Stimulated activated CD8-positive, alpha-beta memory T cell treated with anti-CD3 and anti-CD28 coated beads, Interleukin-4, amount 100 ng/mL, for 1 hour (primary cell): ENCODE measurements at places on chromosomes 7 and 10.
A peak's percentile ranks its signal among the peaks of the same experiment; 100 is the strongest.

- no peak for DNase-seq
Observed at GRCh38 chr7:66505531-66506451, 122.9 kb upstream of the KCTD7 start.

DNA sequence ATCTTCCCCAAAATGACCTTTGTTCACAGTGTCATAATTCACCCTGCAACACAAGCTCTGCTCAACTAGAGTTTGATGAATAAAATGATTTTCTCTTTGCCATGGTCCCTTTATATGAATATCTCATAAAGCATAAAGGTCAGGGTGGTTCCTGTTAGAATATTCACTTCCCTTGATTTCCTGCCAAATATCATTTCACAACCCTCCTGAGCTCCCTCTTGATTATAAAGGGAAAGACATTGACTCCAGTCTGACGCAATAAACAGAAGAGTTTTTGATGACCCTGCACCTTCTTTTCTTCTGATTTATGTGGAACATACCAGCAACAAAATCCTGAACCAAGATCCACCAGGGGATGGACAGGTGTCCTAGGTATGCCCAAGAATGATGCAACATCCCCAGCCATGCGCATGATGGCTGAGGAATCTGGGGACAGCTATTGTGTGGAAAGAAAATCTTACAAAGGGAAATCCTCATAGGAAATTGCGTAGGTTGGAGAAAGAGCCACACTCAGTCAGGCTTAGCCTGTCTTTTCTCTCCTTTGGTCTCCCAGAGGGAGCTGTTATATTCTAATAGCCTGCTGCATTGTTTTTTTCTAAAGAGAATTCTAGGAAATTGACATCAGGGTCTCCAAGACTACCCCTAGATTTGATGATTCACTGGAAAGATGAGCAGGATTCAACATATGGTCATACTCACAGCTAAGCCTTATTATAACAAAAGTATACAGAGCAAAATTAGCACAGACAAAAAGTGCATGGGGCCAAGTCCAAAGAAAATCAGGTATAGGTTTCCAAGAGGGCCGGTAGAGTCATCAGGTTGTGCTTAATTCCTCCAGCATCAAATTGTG is 18.8 kb downstream of the IFIT3 start:
- no peak for DNase-seq

DNA sequence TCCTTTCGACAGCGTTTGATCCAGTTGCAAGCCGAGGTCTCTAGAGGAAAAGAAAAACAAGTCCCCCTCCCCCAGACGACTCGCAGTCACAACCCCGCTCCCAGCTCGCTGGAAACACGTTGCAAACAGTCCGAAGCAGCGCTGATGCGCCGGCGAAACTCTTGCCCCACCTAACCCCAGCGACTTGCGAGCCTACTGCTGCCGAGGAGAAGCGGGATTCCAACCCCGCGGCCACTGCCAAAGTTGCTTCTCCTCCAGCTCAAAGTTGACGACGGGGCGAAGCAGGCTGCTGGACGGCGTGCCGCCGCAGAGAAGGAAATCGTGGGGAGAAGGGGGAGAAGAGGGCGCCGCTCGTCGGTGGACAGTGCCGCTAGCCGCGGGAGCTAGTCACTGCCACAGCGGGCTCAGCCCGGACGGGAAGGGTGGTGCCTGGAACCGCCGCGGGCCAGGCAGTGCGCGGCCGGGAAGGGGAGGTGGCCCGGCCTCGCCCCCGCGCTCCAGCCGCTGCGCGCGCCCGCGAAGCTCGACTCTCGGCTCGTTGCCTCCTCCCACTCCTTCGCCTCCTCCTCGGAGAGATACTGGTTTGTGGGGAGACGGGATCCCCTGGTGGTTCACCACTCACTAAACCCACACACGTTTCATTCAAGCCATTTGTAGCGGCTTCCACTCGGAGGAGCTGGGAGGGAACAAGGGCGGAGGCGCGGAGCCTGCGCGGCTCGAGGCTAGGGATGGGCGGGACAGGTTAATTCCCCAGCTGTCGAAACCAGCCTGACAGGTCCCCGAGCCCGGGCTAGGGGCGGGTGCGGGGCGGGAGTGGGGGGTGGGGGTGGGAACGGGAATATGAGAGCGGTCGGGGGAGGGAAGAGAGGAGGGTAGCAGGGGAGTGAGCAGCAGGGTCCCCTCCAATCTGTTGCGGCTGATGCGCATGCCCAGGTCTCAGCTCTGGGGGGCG is at the start of gene GPR37:
GPR37 (minus strand) TSS at position 392 of the 952 bp plus-strand sequence. CDS start 816 bp downstream, outside the sequence.
- no peak for DNase-seq

- DNase-seq = peak; percentile 66
Observed at GRCh38 chr7:143008007-143008901, 18.7 kb downstream of the OR9A2 start.

DNA sequence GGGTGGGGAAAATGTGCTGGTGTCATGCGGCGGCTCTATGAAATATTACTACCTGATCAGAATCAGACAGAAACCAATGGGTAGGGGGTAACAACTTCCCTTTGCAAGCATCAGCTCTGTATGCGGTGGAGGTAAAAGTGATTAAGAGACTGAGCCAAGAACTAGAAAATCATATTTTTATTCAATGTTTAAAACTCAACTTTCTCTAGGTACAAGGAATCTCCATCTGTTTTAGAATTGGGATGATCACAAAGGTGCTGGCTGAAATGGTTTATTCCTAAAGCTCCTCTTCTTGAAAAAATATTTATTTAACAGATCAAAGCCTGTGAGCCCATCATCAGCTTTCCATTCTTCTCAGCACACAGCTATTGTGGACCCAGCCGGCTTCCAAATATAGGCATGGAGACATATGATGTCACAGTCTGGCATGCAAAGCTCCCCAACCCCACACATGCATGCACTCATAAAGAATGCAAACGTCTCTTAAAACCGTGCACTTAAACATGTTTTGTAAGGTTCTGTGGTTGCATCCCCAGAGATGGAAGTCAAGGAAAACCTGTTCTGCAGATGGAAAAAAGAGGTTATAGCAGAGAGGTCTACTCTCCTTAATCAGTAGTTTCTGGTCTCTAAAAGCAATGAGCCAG is 126.0 kb downstream of the SKIDA1 start:
- no peak for DNase-seq

DNA sequence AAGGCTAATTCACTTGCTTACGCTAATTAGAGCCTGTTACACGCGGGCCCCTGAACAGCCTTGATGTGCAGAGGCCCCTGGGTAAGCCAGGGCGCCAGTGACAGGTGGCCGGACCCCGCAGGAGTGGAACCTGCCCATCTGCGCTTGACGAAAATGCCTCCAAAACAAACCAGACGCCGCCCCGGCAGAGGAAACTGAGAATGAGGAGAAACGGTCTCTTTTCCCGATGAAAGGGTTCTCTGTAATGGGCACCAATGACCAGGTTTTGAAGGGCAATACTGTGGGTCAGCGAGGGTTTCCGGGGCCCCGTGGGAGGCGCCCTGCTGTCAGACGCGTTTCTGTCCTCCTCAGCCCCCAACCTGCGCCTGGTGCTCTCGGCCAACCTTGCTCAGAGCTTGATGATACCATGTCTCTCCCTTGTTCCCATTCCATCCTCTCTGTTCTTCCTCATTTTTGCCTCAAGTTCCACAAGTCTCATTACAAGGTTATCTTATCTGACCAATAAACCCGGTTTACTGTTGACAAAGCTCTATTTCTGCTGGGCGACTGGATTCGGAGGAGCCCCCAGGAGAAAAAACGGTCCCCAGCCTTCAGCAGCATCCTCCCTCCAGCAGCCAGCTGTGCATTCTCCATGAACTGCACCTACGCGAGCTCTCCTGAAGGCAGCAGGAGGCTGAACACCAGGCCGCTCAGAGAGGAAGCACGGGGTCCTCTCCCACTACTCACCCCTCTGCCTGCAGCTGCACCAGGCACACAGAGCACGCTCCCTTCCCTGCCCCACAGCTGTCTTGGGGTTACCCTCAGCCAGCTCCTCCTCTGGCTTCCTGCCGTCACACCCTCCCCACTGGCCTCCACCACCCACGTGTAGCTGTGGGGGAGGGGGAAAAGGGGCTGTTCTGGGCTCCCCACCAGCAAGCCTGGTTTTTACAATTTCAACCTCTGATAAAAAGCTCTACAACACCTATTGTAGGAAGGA is 202.0 kb downstream of the MAD1L1 start:
- DNase-seq = no peak

DNA sequence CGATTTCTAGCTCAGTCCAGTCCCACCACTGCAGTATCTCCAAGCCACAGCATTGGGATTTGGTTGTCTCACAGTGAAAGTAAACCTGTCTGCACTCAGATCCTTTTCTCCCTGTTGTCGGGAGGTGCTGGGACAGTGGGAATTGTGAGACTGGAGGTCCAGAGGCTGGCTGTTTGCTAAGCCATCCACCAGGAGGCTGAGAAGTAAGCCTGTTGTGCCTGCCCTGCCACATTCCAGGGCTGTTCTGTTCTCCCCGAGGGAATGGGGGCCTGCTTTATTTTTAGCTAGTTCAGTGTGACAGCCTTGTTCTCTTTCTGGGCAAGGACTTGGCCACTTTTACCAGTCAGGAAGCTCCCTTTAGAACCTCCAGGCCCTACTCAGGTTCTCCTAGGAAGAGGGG is 54.9 kb downstream of the HK1 start:
- DNase-seq = no peak

- DNase-seq = no peak
Observed at GRCh38 chr7:83786858-83787257, 137.9 kb upstream of the SEMA3E start.

- no peak for DNase-seq
Observed at GRCh38 chr10:129105266-129105665, 361.8 kb upstream of the MGMT start.

DNA sequence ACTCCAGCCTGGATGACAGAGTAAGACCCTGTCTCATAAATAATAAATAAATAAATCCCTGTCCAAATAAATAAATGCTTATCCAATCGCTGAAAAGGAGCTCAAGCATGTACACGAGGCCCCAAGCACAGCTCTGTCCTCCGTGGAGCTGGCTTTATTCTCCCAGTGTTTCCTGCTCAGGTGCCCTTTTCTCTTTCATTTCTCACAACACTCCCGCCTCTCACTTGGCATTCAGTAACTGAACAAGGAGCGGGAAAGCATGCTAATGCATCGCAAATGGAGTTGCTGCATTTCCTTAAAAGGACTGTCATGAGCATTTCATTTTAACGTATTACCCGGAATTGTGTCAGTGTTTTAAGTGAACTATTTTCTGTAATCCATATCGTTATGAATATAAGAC is 210.9 kb upstream of the C7orf33 start:
- DNase-seq = no peak

GRCh38 chr10:88081457-88082054 is 218.1 kb downstream of the PTEN start:
- no peak for DNase-seq

- DNase-seq = no peak
Observed at GRCh38 chr7:117774943-117775342, 98.3 kb downstream of the CTTNBP2 start.

DNA sequence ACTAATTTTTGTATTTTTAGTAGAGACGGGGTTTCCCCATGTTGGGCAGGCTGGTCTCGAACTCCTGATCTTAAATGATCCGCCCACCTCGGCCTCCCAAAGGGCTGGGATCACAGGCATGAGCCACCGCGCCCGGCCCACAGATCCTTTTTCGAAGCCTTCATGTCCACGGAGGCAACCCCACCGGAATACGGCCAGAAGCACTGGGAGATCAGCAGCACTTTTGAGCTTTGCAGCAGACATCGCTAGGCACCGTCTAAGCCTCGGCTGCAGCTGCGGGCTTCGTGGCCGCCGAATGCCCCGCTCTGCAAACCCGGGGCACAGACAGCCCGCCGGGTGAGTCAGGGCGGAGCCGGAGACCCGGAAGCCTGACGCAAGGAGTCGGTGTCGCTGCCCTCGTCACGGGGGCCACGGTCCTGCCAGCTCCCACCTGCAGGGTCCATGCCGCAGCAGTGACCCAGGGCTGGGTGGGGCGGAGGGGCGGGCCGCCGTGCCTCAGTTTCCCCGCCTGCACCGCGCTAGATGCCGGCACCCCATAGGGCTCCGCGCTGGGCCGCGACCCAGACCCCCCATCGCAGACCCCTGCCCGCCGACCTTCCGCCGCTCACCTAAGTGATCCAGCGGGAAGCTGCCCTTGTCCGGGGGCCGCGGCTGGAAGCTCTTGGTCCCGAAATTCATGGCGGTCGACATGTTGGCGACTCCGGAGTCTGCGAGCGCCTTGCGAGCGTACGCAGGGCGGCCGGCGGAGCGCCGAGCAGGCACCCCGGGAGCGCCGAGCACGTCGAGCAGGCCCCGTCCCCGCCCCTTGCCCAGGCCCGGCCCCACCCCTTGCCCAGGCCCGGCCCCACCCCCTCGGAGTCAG is at the start of gene COX19:
COX19 (minus strand) TSS at position 730 of the 862 bp plus-strand sequence; CDS start at position 690, 40 bp downstream.
- DNase-seq = peak; percentile 69

GRCh38 chr7:117385363-117386109 is 41.8 kb downstream of the ASZ1 start:
- DNase-seq = no peak
